ENCODE measurements at places on chromosomes 2 and 18.

DNA sequence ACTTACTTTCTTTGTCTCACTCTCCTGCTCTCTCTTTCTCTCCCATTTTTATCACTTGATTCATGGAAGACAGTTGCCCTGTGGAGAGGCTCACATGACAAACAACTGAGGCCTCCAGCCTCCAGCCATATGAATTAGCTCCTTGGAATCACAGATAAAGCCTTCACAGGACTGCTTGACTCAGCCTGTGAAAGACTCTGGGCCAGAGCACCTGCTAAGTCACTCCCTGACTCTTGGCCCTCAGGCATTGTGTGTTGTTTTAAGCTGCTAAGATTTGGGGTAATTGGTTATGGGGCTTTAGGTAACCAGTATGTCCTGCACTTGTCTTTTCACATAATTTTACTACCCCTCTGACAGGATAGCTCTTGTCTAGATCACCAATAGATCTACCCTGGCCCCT, 334.9 kb downstream of the SOX11 start:
- DNase-seq, result no peak
- no peaks in the 10 kb centered on the region for H3K4me1 ChIP-seq
- no peaks in the 10 kb centered on the region for H3K27me3 ChIP-seq
- peaks cover 3% of the 10 kb centered on the region for H3K36me3 ChIP-seq
- no peak overlapping the region for H3K4me3 ChIP-seq
- H3K27ac ChIP-seq, result no peak overlapping the region

- peak overlapping the region; percentile 68 for H3K27ac ChIP-seq
- peaks cover 5% of the 10 kb centered on the region for H3K27me3 ChIP-seq
- H3K4me3 ChIP-seq, result peak overlapping the region; percentile 28
- H3K4me1 ChIP-seq, result peaks cover 67% of the 10 kb centered on the region
- H3K36me3 ChIP-seq, result 0 out of 2 replicates have a peak, but pooled peaks cover 5% of the 10 kb centered on the region
Measured at GRCh38 chr2:152548996-152549395, 168.3 kb downstream of the PRPF40A start.

- H3K27me3 ChIP-seq, result peaks cover 14% of the 10 kb centered on the region
- peaks cover 18% of the 10 kb centered on the region for H3K4me1 ChIP-seq
- peaks cover 5% of the 10 kb centered on the region for H3K36me3 ChIP-seq
- H3K4me3 ChIP-seq, result no peak overlapping the region
Measured at GRCh38 chr2:47636596-47637264, 146.2 kb upstream of the MSH6 start.

- H3K36me3 ChIP-seq, result no peaks in the 10 kb centered on the region
- H3K4me3 ChIP-seq, result no peak overlapping the region
- H3K27ac ChIP-seq, result peak overlapping the region; percentile 57
- H3K27me3 ChIP-seq, result no peaks in the 10 kb centered on the region
- H3K4me1 ChIP-seq, result peaks cover 30% of the 10 kb centered on the region
Measured at GRCh38 chr2:226601881-226602662, 197.5 kb downstream of the IRS1 start.

GRCh38 chr18:8049147-8049546, 482.0 kb downstream of the PTPRM start:
- no peak for DNase-seq
- H3K27ac ChIP-seq, result no peak overlapping the region
- peaks cover 41% of the 10 kb centered on the region for H3K4me1 ChIP-seq
- no peaks in the 10 kb centered on the region for H3K27me3 ChIP-seq

DNA sequence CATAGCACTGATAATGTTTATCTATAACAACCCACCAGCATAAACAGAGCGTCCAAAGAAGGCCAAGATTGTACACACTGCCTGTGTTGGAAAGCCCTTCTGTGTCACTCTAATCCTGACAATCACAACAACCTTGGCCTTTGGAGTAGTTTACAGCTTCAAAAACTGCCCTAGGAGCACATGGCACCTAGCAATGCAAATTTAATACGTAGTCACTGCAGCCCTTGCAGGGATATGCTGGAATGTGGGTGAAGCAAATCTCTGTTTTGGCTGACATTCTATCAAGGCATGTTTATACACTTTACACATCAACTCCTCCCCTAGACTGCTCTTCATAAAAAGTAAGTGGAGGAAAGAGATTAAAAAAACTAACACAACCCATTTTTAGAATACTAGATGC, 66.8 kb downstream of the GRB14 start:
- H3K4me3 ChIP-seq, result no peak overlapping the region
- no peak for DNase-seq
- no peaks in the 10 kb centered on the region for H3K36me3 ChIP-seq
- H3K4me1 ChIP-seq, result no peaks in the 10 kb centered on the region

DNA sequence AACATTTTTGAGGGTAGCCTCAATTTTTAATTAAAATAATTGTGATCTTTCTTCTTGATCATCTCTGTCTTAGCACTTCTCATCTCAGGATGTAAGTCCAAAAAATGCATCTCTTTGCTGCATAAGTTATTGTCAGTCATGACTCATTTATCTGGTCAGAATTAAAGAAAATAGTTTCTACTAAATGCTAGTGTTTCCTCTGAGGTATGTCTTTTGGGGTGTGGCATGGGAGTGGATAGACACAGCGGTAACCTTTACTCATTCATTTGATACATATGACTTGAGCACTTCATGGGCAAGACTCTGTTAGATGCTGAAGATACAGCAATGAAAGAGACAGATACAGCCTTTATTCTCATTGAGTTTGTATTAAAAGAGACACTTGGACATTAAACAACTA, 284.7 kb downstream of the IRS1 start:
- H3K4me1 ChIP-seq, result peaks cover 21% of the 10 kb centered on the region
- DNase-seq, result peak; percentile 54
- H3K36me3 ChIP-seq, result no peaks in the 10 kb centered on the region
- H3K27me3 ChIP-seq, result no peaks in the 10 kb centered on the region
- H3K4me3 ChIP-seq, result peak overlapping the region; percentile 22

DNA sequence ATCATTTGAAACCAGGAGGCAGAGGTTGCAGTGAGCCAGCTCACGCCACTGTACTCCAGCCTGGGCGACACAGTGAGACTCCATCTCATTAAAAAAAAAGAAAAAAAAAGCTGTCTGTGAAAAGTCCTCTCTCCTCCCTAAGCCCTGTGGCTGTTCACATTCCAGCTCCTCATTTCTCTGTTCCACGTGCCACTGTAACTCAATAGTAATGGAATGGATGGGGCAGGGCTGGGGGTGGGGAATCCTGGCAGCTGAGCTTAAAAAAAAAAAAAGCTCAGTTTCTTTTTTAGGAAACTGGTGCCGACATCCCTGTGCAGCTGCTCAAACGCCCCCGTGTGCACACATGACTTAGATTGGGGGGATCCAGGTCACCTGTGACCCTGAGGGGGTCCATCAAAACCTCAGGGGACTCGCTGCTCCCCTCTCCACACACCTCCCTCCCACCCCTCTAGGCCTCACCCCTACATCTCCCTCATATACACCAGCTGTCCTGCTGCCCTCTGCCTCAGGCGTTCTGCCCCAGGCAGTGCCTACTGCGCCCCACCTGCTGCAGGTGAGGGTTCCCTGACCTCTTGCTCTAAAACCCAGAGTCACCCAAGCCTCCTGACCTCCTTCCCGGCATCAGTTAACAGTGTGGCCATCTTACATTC, 255.4 kb downstream of the AGAP1 start:
- peak overlapping the region; percentile 52 for H3K27ac ChIP-seq
- peak; percentile 67 for DNase-seq
- H3K36me3 ChIP-seq, result peaks cover 4% of the 10 kb centered on the region
- no peaks in the 10 kb centered on the region for H3K27me3 ChIP-seq

GRCh38 chr18:57085371-57085770, 61.5 kb upstream of the BOD1L2 start:
- H3K4me1 ChIP-seq, result peaks cover 10% of the 10 kb centered on the region
- no peak overlapping the region for H3K4me3 ChIP-seq
- H3K36me3 ChIP-seq, result no peaks in the 10 kb centered on the region
- no peak overlapping the region for H3K27ac ChIP-seq
- peaks cover 10% of the 10 kb centered on the region for H3K27me3 ChIP-seq

DNA sequence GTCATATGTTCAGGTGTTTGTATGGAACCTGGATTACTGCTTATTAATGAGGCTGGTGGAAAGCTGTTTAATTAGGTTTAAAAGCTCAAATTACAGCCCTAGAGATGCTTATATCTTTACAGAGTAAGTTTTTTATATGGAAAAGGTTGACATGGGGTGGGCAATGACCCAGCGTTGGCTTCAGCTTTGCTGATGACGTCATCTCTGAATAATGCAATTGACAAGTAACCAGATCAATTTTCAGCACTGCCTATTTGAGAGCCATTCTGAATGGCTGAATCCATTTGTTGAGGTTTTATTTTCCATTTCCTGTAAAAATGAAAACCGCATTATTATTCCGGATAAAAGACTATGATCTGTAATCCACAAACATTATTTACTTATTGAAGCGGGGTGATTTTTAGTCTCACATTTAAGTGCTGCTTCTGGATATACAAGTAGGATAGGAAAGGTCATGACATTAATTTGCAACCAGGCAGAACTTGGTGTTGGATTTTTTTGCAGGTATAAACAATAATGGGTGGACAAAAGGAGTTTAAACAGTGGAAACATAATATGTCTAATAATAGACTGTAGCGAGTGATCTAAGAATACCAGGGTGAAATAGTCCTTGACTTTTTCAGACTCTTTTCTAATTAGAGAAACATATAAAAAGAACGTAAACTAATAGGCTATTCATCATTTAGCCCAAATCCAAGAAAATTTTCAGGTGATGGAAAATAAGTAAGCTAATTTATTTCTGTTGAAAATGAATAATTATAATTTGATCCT, 2.7 kb downstream of the PPP1R1C start:
- H3K4me1 ChIP-seq, result peaks cover 34% of the 10 kb centered on the region
- no peak overlapping the region for H3K4me3 ChIP-seq
- H3K27ac ChIP-seq, result no peak overlapping the region
- H3K27me3 ChIP-seq, result no peaks in the 10 kb centered on the region

- H3K4me1 ChIP-seq, result peaks cover 45% of the 10 kb centered on the region
- peak; percentile 71 for DNase-seq
- peaks cover 50% of the 10 kb centered on the region for H3K36me3 ChIP-seq
- no peaks in the 10 kb centered on the region for H3K27me3 ChIP-seq
- H3K4me3 ChIP-seq, result peak overlapping the region; percentile 72
- H3K27ac ChIP-seq, result peak overlapping the region; percentile 98
Measured at GRCh38 chr2:10584242-10584753, 105.5 kb downstream of the NOL10 start.

GRCh38 chr2:96534701-96535181, 1.8 kb upstream of the ARID5A start:
- H3K36me3 ChIP-seq, result no peaks in the 10 kb centered on the region
- DNase-seq, result no peak
- no peak overlapping the region for H3K27ac ChIP-seq
- peaks cover 67% of the 10 kb centered on the region for H3K4me1 ChIP-seq

GRCh38 chr2:195537811-195538210, 119.2 kb upstream of the SLC39A10 start:
- H3K4me1 ChIP-seq, result peaks cover 44% of the 10 kb centered on the region
- H3K27ac ChIP-seq, result no peak overlapping the region
- H3K27me3 ChIP-seq, result no peaks in the 10 kb centered on the region
- DNase-seq, result no peak
- H3K36me3 ChIP-seq, result no peaks in the 10 kb centered on the region

DNA sequence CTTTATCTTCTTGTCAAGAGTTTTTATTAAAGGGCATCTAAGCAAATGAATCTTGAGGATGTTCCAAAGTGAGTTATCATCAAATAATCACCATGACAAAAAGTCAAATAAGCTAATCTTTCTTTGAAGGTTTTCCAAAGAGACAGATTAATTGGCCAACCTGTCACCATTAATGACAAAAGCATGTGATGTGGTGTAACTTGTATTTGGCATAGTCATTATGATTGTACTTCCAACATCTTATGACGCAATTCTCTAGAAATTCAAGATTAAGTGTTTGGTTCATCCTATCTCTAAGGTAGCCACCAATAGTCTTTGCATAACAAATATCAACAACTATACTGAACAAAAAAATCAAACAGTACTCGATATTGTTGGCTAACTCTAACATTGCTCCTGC, 28.6 kb downstream of the RBMS1 start:
- peaks cover 54% of the 10 kb centered on the region for H3K4me1 ChIP-seq
- H3K36me3 ChIP-seq, result no peaks in the 10 kb centered on the region
- 0 out of 2 replicates have a peak overlapping the region, but pooled peaks have one; percentile 30 for H3K27ac ChIP-seq
- no peak overlapping the region for H3K4me3 ChIP-seq

DNA sequence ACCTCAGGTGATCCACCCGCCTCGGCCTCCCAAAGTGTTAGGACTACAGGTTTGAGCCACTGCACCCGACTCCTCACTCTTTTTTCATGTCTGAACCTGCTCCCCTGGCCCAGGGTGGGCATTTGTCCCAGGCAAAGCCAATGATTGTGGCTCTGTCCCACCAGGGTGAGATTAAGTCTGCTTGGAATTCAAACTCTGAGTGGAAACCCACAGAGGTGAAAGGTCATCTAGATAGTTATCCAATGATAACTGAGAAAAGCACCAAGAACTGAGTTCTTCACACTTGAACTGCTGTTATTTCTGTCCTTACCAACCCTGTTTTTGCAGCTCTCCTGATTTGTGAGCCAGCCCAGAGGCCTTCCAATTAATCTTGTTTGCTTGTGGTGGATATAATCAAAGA, 62.4 kb upstream of the ACVR1 start:
- DNase-seq, result no peak
- no peaks in the 10 kb centered on the region for H3K27me3 ChIP-seq
- H3K4me1 ChIP-seq, result peaks cover 6% of the 10 kb centered on the region
- no peaks in the 10 kb centered on the region for H3K36me3 ChIP-seq
- no peak overlapping the region for H3K4me3 ChIP-seq
- no peak overlapping the region for H3K27ac ChIP-seq

GRCh38 chr2:118686346-118686745, 161.1 kb downstream of the EN1 start:
- H3K27ac ChIP-seq, result no peak overlapping the region
- H3K4me3 ChIP-seq, result no peak overlapping the region
- H3K27me3 ChIP-seq, result peaks cover 8% of the 10 kb centered on the region
- H3K36me3 ChIP-seq, result peaks cover 4% of the 10 kb centered on the region
- DNase-seq, result no peak

GRCh38 chr2:1884933-1885580, 140.7 kb upstream of the PXDN start:
- H3K27ac ChIP-seq, result no peak overlapping the region
- no peaks in the 10 kb centered on the region for H3K36me3 ChIP-seq
- no peak for DNase-seq
- H3K4me3 ChIP-seq, result no peak overlapping the region
- H3K4me1 ChIP-seq, result no peaks in the 10 kb centered on the region

- no peaks in the 10 kb centered on the region for H3K4me1 ChIP-seq
- peaks cover 5% of the 10 kb centered on the region for H3K27me3 ChIP-seq
- DNase-seq, result no peak
Measured at GRCh38 chr2:25340181-25340921, 1.4 kb downstream of the DNMT3A start.

- no peak overlapping the region for H3K27ac ChIP-seq
- no peaks in the 10 kb centered on the region for H3K36me3 ChIP-seq
- no peak for DNase-seq
- no peaks in the 10 kb centered on the region for H3K4me1 ChIP-seq
- H3K27me3 ChIP-seq, result no peaks in the 10 kb centered on the region
- no peak overlapping the region for H3K4me3 ChIP-seq
Measured at GRCh38 chr2:211598238-211598637, 940.4 kb downstream of the ERBB4 start.

DNA sequence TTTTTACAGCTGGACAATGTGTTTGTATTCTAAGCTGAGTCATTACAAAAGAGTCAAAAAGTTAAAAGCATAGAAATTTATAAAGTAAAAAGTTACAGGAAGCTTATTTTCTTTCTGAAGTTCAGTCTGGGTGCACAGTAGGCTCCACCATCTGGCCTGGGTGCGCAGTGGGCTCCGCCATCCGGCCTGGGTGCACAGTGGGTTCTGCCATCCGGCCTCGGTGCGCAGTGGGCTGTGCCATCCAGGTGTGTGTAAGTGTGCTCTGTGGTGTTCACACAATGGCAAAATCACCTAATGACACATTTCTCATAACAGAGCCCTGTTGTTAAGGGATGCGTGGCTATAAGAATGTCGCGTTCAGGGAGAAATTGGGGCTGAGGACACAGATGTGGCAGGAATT, 195.5 kb downstream of the ANKRD30B start:
- no peak overlapping the region for H3K4me3 ChIP-seq
- H3K36me3 ChIP-seq, result peaks cover 7% of the 10 kb centered on the region
- H3K27me3 ChIP-seq, result no peaks in the 10 kb centered on the region
- no peaks in the 10 kb centered on the region for H3K4me1 ChIP-seq
- DNase-seq, result no peak
- H3K27ac ChIP-seq, result no peak overlapping the region

All from HFFc6 (cell line).